ENCODE measurements at places on chromosomes 1 and 21.
A peak's percentile ranks its signal among the peaks of the same experiment; 100 is the strongest.

DNA sequence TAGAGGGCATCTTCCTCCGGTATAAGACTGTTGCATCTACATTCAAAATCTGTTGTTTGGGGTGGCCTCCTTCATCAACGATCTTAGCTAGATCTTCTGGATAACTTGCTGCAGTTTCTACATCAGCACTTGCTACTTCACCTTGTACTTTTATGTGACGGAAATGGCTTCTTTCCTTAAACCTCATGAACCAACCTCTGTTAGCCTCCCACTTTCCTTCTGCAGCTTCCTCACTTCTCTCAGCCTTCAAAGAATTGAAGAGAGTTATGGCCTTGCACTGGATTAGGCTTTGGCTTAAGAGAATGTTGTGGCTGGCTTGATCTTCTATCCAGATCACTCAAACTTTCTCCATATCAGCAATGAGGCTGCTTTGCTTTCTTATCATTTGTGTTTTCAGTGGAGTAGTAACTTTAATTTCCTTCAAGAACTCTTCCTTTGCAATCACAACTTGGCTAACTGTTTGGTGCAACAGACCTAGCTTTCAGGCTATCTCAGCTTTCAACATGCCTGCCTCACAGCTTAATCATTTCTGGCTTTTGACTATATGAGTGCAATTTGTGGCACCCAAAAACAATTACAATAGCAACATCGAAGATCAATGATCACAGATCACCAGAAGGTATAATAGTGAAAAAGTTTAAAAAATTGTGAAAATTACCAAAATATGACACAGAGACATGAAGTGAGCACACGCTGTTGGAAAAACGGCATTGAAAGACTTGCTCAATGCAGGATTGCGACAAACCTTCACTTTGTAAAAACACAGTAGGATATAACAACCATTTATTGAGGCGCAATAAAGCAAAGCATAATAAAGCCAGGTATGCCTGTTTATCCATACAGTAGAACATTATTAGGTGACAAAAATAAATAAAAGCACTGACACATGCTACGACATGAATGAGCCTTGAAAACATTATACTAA, 56.7 kb upstream of the GFI1 start:
- DNase-seq = no peak

DNA sequence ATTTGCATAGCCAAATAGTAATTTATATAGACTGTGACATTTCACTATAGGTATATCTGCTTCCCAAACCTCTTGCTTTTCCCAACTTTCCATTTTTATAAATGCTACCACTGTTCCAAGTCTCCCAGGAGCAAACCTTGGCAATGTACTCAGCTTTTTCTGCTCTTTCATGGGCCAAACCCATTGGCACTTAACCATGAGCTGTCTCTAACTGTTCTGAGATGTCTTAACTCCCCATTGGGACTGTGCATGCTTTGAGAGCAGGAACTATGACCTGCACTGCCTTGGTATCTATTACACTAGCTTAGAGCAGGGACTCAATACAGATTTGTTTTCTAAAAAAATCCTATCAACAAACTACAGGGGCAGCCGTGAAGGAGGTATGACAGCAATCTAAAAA, 22.5 kb upstream of the KHDRBS1 start:
- DNase-seq = no peak

GRCh38 chr1:182608845-182609610, 4.8 kb upstream of the RGS16 start:
- no peak for DNase-seq

DNA sequence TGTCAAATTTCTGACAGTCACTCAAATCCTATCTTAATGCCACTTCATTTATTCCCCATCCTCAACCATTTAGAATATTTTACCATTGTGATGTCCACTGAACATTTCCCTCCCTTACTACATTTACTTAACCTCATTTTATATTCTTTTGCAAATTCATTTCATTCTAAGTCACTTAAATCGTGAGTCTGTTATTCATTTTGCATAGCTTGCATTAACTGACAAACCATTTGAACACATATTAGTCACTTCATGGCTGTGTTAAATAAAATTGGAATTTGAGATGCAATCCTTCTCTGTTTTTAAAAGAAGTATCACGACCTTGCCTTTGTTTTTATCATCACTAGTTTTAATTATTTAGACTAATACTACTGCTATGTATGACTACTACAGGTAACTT, 199.4 kb upstream of the COL11A1 start:
- DNase-seq = no peak

DNA sequence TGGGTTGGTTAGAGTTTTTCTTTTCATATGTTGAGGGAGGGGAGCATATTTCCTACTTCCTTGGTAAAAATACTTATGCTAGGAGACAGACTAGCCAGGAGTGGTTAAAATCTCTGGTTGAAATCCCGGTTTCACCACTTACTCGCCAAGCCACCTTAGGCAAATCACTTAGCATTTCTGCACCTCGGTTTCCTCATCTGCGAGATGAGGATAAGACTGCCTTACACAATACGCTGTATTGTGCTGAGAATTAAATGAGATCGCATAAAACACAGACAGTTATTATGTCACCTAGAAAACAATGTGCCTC, 1.4 kb downstream of the IFFO2 start:
- no peak for DNase-seq

- peak; percentile 10 for DNase-seq
These were observed 1343.3 kb upstream of the ADGRL2 start for GRCh38 chr1:80457409-80457808.

DNA sequence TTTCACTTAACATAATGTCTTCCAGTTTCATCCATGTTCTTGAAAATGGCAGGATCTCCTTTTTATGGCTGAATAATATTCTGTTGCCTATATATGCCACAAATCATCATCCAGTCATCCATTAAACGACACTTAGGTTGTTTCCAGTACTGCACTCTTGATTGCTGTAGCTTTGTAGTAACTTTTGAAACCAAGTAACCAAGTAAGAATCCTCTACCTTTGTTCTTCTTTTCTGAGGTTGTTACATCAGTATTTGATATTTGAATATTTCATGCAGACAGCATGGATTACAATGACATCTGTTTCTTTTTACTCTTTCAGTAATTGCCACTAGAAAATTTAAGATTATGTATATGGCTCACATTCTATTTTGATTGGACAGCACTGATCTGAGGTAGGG, 22.1 kb upstream of the PRDM2 start:
- DNase-seq = no peak

- no peak for DNase-seq
These were observed 202.1 kb downstream of the VAV3 start for GRCh38 chr1:107762751-107763390.

DNA sequence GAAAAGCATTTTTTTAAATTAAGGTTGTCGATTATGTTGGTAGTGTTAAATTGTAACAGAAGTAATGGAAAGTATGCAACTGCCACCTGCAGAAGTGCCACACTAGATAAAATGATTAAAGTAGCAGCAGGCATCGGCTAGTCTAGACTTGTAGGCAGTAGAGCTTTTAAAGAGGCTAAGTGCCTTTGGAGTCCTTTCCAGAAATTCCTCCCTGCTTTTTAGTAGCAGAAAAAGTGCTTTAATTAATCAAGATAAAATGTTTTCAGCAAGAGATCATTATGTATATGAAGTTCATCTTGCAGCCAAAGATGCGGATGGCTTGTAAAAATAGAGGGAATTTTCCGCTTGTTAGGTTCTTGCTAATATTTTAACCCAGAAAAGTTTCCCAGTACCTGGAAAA, 87.1 kb upstream of the LRRC8D start:
- no peak for DNase-seq

DNA sequence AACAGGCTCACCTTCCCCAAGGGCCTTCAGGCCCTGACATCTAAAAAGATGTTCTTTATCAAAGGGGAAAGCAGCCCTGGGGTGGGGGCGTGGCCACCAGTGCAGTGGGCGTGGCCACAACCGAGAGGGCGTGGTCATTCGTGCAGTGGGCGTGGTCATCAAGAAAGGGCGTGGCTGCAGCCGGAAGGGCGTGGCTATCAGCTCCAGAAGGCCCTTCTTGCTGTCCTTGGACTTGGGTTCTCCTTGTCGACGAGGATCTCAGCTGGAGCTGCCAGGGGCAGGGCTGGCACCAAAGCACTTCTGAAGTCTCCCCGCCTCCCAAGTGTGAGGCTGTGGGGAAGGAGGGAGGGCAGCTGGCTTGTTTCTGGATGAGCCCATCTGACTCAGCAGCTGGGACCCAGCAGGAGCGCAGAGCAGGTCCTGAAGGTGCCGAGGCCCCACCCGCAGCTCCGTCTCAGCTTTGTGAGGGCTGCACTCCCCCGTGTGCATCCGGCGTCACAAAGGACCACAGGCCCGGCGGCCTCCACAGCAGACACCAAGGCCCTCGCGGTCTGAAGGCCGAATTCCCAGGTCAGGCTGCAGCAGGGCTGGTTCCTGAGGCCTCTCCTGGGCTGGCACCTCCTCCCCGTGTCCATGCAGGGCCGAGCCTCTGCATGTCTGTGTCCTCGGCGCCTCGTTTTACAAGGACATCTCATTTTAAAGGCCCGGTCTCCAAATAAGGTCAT, 12.8 kb downstream of the PDE9A start:
- peak; percentile 91 for DNase-seq

DNA sequence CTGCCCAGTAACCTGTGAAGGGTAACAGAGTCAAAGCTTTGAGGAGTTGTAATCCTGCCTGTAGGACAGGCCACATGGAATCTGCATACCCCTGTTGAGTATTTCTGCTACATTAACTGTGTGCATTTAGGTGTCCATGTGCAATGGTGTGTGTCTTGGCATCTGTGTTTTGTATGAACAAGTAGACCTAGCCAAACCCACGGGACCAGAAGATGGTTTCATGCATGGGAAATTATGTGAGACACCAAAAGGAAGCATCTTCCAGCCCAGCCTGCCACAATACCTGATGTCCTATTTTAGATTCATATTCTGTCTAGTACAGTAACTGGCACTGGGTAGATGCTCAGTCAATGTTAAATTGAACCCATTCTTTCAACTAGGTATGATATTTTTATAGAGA, 70.8 kb upstream of the KCND3 start:
- no peak for DNase-seq

GRCh38 chr1:206684478-206685333, at the start of gene MAPKAPK2:
Gene MAPKAPK2, plus strand, starts transcription at chr1:206684905. Its CDS starts 325 bp downstream, at chr1:206685230.
- DNase-seq = peak; percentile 99

- DNase-seq = no peak
These were observed 37.6 kb downstream of the NDUFS5 start for GRCh38 chr1:39063775-39064174.

DNA sequence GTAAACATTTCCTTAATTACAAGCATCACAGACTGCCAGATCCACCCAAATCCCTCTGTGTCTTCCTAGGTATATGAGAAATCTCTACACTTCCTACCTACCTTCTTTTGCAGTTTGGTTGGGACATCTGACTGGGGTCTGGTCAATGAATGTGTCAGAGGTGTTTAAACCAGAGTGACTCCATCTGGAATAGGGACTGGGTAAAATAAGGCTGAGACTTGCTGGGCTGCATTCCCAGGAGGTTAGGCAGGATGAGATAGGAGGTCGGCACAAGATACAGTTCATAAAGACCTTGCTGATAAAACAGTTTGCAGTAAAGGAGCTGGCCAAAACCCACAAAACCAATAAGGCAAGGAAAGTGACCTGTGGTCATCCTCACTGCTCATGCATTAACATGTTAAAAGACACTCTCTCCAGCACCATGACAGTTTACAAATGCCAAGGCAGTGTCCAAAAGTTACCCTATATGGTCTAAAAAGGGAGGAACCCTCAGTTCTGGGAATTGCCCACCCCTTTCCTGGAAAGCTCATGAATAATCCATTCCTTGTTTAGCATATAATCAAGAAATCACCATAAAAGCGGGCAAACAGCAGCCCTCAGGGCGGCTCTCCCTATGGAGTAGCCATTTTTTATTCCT, 87.4 kb upstream of the BACE2 start:
- DNase-seq = no peak

DNA sequence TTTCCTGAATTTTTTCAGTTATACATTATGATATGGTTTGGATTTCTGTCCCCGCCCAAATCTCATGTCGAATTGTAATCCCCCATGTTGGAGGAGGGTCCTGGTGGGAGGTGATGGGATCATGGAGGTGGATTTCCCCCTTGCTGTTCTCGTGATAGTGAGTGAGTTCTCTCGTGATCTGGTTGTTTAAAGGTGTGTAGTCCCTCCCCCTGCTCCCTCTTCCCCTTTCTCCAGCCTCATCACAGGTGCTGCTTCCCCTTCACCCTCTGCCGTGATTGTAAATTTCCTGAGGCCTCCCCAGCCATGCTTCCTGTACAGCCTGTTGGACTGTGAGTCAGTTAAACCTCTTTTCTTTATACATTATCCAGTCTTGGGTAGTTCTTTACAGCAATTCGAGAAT, 93.2 kb upstream of the HNRNPU start:
- DNase-seq = no peak

GRCh38 chr1:43979528-43980254, 681 bp downstream of the B4GALT2 start:
- peak; percentile 91 for DNase-seq

GRCh38 chr1:214453109-214453722, 98.2 kb downstream of the PTPN14 start:
- no peak for DNase-seq

DNA sequence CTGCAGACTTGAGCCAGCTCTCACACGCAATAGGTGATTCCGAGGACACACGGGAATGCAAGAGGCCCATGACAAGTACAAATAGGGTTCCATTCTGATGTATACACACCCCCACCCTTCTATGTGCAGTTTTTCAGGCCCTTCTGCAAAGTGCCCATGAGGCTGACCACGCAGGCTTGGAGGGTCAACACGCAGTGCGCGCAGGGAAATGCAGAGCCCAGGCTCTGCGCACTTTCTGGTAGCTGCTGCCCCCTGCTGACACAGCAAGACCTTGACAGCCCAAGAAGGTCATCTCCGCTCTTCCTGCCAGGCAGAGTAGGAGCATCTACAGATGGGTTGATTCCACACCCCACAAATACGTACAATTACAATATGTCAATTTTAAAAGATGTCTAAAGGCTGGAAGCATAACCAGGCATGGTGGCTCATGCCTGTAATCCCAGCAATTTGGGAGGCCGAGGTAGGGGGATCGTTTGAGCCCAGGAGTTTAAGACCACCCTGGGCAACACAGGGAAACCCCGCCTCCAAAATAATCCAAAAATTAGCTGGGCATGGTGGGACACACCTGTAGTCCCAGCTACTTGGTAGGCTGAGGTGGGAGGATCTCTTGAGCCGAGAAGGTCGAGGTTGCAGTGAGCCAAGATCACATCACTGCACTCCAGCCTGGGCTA, 18.5 kb downstream of the SH3BP5L start:
- peak; percentile 72 for DNase-seq

GRCh38 chr1:63770381-63770780, 3.4 kb upstream of the ROR1 start:
- DNase-seq = no peak

DNA sequence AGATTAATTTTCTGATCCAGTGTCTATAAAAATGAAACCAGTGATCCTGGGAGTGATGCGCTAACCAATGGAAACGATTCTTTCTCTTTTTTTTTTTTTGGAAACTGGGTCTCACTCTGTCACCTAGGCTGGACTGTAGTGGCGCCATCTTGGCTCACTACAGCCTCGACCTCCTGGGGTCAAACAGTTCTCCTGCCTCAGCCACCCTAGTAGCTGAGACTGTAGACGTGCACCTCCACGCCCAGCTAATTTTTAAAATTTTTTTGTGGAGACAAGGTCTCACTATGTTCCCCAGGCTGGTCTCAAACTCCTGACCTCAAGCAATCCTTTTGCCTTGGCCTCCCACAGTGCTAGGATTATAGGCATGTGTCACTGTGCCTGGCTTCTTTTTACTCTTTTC, 3.4 kb upstream of the RCC2 start:
- DNase-seq = no peak
